Fibroblast of villous mesenchyme (primary cell): ENCODE measurements at places on chromosomes 3 and 15. TPM values are rescaled to one million over a fixed set of nuclear protein-coding genes. Genes with fewer than 3 reads are reported as not detected.

- DNase-seq = peak; percentile 32
Measured at GRCh38 chr3:108218811-108219210, 3.4 kb downstream of the IFT57 start.

- peak; percentile 39 for DNase-seq
Measured at GRCh38 chr3:194326192-194326967, 24.7 kb downstream of the CPN2 start.

DNA sequence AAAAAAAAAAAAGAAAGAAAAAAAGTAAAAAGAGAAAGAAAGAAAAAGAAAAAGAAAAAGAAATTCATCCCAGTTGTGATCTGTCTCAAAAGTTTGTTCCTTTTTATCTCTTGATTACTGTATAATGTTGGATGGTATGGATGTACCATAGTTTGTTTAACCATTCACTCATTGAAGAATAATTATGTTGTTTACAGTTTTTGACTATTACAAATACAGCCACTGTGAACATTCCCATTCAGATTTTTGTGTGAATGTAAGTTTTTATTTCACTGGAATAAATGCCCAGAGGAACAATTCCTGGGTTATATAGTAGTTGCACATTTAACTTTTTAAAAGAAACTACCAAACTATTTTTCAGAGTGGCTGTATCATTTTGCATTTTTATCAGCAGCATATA, 10.3 kb upstream of the CCR8 start:
- no peak for DNase-seq

DNA sequence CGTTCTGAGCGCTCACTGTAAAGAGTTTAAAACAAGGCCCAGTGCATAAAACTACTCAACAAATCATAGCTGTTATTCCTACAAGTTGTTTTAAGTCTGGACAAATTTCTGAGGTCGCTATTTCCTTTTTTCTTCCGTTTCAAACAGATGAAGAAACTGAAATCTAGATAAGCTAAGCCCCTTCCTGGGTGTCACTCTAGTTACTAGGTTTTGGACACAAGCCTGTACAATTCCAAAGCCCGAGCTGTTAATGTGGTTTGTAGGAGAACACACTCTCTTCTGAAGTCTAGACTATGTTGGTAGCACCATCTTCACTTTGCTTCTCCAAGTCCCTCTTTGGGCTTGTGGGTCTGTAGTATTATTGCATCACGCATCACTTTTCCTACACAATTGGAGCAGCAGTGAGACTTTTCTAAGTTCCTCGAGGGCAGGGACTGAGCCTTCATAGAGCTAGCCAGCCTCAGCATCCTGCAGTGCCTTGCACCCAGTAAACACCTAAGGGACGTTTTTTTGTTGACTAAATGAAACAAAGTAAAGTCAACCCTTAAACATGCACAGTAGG, 142.6 kb upstream of the PROK2 start:
- no peak for DNase-seq

- no peak for DNase-seq
Measured at GRCh38 chr15:100252779-100253417, 88.9 kb downstream of the ADAMTS17 start.

- DNase-seq = no peak
Measured at GRCh38 chr3:66958067-66958466, 40.0 kb upstream of the KBTBD8 start.

DNA sequence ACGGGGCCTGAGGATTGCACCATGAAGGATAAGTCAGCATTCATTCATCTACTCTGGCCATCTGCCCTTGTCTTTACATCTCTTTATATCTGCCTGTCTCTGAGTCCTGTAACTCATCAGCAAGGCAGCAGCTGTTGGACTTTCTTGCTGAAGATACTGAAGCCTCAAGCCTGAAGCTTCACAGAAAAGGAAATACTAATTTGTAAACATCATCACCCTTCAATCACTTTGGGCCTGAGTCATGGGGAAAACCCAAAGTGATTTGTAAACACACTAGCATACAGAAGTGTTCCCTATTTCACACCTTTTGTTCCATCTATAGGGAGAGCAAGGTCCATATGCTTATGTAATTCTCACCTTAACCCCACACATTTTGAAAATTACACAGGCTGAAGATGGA, 928.2 kb downstream of the EPHA3 start:
- no peak for DNase-seq

DNA sequence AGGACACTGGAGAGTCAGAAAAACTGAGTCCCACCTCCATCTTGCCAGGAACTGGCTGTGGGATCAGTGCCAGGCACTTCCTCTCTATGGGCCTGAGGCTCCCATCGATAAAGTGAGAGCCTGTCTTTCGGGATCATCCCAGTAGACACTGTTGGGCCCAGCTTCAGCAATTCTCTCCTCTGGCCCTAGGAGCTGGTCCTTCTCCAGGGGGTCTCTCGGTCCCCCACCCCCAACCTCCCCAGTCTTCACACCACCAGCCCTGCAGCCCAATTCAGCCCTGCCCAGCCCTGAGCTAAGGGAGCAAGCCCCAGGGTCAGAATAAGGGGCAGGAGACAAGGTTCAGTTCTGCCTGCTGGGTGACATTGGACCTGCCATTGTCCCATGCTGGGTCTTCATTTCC, 4.5 kb upstream of the LCTL start:
- DNase-seq = no peak

DNA sequence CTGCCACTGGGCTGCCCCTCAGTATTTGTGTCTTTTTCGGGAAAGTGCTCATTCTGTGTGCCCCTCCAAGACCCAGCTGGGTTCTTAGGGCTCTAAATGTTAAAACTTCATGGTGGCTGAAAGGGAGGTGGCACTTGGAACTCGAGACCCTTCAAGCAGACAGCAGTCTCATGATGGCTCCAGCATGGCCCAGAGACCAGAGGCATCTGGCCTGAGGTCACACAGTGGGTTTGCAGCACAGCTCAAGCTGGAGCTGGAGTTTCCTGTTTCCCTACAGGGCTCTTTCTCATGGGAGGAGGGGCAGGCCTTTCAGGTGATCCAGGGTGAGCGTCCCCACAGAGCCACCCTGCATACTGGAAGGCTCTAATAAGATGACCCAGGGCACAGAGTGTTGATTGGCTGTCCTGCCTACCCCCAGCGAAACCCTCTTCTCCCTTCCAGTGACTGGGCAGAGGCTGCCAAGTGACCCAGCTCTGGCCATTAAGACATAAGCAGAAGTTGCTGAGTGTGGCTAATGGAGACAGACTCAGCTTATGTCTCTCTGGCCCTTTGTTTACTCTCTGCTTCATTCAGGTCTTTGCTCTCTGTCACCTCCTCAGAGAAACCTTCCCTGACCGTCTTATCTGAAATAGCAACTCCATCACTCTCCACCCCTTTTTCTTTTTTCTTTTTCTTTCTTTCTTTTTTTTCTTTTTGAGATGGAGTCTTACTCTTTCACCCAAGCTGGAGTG, 166.6 kb upstream of the SMAD3 start:
- no peak for DNase-seq

DNA sequence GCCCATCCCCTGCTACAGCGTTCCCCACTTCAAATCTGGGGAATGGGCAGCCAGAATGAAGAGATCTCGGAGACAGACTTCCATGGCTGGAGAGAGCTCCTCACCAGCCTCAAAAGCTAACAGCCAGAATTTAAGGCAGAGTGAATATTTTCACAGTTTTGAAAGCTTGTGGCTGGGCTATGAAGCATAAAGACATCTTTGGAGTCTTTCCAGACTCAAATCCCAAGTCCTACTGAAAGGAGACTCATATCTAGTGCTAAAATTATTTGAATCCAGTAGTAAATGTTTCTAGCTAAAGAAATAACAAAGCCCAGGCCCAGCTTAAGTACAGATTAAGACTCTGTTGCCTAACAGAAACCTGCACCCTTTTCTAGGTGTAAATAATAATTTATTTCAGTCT, 628.4 kb upstream of the ALCAM start:
- DNase-seq = peak; percentile 18

DNA sequence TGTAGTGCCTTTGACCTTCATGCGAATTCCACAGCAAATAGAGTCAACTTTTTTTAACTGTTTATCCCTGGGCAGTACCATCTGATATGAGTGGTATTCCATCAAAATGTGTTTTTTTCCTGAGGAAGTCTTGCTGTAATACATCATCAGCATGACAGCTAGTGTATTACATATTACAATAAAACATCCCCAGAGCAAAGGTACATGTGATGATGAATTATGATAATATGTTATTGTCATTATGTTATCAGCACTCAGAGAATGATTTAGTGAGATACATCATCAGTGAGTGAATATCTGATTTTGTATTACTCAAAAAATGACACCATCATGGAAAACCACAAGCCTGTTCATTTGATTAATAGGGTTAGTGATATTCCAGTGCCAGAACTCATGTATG, 69.7 kb upstream of the ARL6 start:
- no peak for DNase-seq

DNA sequence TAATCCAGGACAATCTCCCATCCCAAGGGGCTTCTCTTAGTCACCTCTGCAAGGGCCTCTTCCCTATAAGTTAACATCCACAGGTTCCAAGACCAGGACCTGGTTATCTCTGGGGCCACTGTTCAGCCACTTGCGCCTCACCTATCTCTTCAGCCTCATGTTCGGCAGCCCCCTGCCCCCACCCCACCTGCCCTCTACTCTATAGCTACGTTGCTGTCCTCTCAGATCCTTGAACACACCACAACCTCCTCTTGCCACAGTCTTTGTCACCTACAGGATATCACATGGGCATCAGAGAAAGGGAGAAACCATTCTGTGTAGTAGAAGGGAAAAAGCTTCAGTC, 33.9 kb downstream of the SLC41A3 start:
- no peak for DNase-seq

GRCh38 chr3:88926221-88926620, 181.2 kb upstream of the EPHA3 start:
- DNase-seq = no peak

- no peak for DNase-seq
Measured at GRCh38 chr3:83482402-83483070, 1476.3 kb upstream of the CADM2 start.

DNA sequence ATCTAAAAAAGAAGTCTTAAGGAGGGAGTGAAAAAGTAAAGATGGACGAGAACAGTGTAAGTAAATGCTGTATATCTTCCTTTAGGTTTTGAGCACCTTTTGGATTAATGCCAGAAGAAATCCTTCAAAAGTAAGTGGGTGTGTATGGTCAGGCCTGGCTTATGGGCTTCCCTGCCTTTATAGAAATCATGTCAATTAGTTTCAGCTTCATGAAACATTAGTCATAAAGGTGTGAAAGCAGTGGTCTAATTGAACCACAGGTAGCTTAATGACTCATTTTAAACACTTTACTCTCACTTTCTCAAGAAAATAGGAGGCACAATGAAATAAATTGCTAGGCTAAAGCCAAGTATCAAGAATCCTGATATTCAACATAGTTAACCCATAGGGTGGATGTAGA, 467.4 kb upstream of the DPPA4 start:
- DNase-seq = no peak

DNA sequence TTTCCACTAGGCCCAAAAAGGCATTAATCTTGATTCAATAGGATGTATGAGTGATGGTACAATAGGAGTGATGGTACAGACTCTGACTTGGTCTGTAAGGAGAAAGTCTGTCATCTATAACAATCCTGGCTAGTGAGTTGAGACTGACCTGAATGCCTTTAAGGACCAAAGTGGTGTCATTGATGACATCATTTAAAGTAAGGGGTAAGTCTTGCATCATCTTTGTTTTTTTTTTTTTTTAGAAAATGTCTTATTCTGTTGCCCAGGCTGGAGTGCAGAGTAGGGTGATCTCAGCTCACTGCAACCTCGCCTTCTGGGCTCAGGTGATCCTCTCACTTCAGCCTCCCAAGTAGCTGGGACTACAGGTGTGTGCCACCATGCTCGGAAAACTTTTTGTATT, 5.6 kb upstream of the TMEM45A start:
- DNase-seq = peak; percentile 7

- no peak for DNase-seq
Measured at GRCh38 chr15:50280271-50280670, 14.7 kb upstream of the HDC start.

DNA sequence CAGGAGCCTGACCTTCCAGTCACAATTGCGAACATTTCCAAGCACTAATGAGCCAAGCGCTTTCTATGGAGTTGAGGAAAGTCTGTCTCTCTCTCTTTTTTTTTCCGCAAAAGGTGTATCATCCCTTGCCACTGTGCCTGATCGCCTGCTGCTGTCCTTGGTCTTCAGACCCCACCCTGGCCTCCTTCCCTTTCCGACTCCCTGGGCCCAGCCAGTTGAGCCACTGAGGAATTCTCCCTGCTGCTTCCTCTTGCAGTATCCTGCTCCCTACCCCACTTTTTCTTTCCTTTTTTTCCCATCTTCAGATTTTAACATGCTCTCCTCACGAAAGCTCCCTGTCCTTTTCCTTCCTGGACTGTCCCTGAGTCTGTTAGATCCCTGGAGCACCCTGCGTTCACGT, 396.5 kb upstream of the C2CD4B start:
- no peak for DNase-seq

GRCh38 chr3:34889641-34890040, 749.7 kb upstream of the ARPP21 start:
- DNase-seq = no peak

DNA sequence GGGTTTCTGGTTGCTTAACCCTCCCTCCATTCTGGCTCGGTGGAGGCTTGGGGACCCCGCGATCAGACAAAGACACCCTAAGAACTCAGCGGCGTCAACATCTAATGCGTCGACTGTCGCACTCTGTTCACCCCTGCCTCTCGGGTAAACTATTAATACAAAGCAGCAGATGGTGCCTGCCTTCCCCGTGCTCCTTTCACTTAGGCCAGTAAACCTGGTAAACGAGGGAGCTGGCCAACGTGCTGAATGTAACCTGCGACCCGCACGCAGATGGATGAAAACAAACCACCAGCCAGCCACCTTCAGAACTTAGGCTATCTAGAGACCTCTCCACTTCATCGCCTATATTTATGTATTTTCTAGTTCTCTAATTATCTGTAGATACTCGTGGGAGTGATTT, 848 bp upstream of the CADPS start:
- peak; percentile 44 for DNase-seq

- peak; percentile 73 for DNase-seq
Measured at GRCh38 chr15:91049378-91050127, 27.2 kb upstream of the VPS33B start.

DNA sequence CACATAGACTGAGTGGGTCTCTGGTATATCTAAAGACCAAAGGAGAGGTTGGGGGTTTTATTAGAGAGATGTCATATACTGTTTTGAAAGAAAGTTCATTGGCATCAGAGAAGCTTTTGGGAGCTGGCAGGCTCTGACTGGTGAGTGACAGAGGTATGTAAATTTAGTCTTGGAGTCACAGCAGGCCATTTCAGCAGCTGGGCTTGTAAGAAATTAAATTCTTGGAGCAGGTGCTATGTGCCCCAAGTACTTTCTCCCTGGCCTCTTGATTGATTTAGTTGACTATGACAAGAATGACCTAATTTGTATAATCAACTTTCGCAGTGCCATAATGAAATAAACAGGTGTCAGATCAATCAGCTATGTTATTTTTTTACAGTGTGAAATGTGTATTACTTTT, 47.8 kb upstream of the CDAN1 start:
- DNase-seq = no peak

- DNase-seq = peak; percentile 71
Measured at GRCh38 chr15:28975766-28976179, 90.0 kb downstream of the APBA2 start.

The MORF4L1 gene
- total RNA-seq = 366 and 480 TPM in 2 replicates

The SLC27A2 gene
- total RNA-seq = under 0.01 TPM in 2 replicates

The MAN2C1 gene
- 123 and 162 TPM in 2 replicates for total RNA-seq

The SLC51A gene
- total RNA-seq = not detected in 2 replicates

The RBMS3 gene
- total RNA-seq = 64.1 and 85.9 TPM in 2 replicates

The PIK3CA gene
- 20.0 and 30.2 TPM in 2 replicates for total RNA-seq

The TMEM207 gene
- total RNA-seq = not detected in 2 replicates

The PCSK6 gene
- total RNA-seq = 7.7 and 10.4 TPM in 2 replicates

The SI gene
- total RNA-seq = not detected in 2 replicates

The CACNA2D3 gene
- 3.2 and 4.3 TPM in 2 replicates for total RNA-seq

The HAPLN3 gene
- total RNA-seq = 5.2 and 8.1 TPM in 2 replicates

The LSMEM2 gene
- total RNA-seq = not detected in 2 replicates

The CX3CR1 gene
- total RNA-seq = not detected in 2 replicates

The RPL14 gene
- total RNA-seq = 156 and 209 TPM in 2 replicates
